Hepatocyte (in vitro differentiated cells): ENCODE measurements at places on chromosomes 12 and 14.
A peak's percentile ranks its signal among the peaks of the same experiment; 100 is the strongest.

- no peak for DNase-seq
Measured at GRCh38 chr14:99730876-99731546, 46.9 kb downstream of the CYP46A1 start.

- no peak for DNase-seq
Measured at GRCh38 chr12:1839956-1840951, 19.9 kb downstream of the LRTM2 start.

DNA sequence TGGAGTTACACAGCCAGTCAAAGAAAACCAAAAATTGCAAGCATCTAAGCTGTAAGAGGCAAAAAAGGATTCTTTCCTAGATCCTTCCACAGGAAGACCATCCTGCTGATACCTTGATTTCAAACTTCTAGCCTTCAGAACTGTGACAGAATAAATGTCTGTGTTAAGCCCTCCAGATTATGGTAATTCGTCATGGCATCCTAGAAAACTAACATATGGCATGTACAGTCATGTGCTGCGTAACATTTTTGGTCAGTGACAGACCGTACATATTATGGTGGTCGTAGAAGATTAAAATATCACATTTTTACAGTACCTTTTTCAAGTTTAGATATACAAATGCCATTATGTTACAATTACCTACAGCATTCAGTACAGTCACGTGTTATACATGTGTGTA lies 660.9 kb upstream of the LMO3 start:
- no peak for DNase-seq

- no peak for DNase-seq
Measured at GRCh38 chr12:9926876-9927275, 5.3 kb downstream of the CLEC2A start.

- peak; percentile 74 for DNase-seq
Measured at GRCh38 chr14:102574281-102575159, 17.9 kb upstream of the RCOR1 start.

- DNase-seq: no peak
Measured at GRCh38 chr14:100592461-100592891, 5.3 kb upstream of the BEGAIN start.

GRCh38 chr12:124445121-124445718 lies 122.2 kb downstream of the NCOR2 start:
- no peak for DNase-seq

DNA sequence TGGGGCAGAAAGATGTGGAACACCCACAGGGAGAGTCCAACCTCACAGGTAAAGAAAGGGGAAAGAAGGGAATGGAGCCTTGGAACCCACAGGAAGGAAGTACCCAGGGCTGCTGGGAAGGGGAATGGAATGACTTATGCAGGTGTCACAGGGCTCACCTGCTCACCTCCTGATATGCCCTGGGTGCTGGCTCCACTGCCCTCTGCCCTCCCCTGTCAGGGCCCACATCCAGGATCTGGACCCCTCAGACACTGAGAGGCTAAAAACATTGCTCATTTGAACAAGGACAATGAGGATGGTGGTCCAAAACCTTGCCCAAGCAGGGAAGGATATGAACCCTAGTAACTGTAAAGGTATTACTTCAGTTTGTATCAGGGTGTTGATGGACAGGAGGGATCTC lies 19.3 kb downstream of the ZBTB39 start:
- DNase-seq: no peak

DNA sequence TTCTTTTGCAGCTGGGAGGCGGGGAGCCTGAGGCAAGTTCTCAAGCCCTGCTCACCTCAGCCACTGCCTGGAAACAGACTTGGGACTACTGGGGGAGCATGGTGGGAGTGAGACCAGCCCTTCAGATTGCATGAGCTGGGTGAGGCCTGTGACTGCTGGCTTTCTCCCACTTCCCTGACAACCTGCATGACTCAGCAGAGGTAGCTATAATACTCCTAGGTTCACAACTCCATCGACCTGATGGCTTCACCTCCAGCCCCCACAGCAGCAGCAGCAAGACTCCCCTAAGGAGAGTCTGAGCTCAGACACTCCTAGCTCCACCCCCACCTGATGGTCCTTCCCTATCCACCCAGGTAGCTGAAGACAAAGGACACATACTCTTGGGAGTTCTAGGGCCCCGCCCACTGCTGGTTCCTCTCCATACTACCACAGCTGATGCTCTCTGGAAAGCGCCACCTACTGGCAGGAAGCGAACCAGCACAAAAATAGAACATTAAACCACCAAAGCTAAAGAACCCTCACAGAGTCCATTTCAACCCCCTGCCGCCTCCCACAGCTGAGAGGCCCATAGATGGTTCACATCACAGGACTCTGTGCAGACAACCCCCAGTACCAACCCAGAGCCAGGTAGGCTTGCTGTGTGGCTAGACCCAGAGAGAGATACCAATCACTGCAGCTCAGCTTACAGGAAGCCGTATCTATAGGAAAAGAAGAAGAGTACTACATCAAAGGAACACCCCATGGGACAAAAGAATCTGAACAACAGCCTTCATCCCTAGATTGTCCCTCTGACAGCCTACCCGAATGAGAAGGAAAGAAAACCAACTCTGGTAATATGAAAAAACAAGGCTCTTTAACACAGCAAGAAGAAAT lies 68.7 kb downstream of the RPAP3 start:
- peak; percentile 13 for DNase-seq

GRCh38 chr14:59344016-59344415 lies 121.2 kb downstream of the GPR135 start:
- DNase-seq: peak; percentile 41

DNA sequence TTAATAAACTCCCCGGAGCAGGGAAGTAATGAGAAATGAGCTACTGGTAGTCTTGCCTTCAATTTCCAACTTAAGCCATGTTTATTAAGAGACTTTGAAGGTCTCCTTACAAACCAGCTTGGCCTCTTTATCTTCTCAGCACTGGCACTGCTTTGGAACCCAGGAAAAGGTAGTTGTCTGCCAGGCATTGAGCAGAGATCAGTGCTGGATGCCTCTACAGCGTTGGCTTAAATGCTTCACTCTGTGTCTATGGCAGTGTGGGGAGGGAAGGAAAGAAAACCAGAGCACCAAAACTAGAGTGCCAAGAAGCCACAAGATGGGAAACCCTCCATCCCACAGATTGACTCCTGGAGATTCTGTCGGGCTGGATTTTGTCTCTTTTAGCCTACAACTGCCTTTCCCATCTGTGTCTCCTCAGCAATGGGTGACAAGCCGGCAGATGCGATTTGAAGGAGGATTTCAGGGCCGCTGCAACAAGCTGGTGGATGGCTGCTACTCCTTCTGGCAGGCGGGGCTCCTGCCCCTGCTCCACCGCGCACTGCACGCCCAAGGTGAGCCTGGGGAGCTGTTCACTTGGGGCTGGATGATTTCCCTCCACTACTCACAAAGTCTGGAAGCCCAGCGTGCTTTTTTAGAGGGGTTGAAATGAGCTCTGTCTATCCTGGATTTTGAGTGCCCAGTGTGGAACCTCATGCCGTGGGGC lies 57.3 kb downstream of the FNTB start:
- no peak for DNase-seq

DNA sequence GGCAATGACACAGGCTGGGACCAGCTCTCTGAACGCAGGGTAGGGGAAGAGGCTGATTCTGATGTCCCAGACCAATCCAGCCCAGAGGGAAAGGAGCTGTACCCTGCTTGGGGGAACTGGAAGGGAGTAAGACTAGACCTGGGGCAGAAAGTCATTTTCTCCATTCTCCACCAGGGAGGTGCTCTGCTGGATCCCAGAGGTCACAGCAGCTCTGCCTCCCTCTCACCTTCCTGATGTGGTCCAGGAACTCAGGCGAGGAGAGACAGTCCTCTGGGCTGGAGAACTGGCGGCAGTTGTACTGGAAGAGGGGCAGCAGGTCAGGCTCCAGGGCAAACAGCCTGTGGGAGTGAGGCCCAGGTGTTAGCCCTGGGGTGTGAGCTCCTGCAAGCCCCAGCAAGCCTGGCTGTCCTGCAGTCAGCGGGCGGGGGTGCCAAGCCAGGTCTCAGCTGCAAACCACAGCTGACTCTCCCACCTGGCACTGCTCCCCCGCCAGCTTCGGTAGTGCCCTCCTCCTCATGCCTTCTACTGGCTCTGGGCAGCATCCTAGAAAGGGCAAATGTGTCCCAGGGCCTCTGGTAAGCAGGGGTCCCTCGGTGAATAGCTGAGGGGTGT lies 1.9 kb downstream of the NGB start:
- no peak for DNase-seq

DNA sequence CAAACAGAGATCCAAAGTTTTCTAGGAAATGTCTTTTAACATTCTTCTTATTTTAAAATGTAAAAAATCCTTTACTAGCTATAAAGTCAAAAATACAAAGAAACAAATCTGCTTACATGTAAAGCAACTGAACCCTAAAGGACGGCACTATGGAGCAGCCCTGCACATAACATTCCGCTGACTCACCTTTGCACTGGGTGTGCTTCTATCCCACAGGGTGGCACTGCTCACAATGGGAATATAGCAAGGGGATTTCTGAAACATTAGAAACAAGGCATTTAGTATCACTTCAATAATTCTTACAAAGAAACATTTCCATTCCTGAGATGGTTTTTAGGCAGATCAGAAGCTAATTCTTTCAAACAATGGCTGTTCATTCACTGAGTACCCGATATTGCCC lies 94.3 kb downstream of the C12orf42 start:
- DNase-seq: peak; percentile 54

- DNase-seq: peak; percentile 8
Measured at GRCh38 chr14:77004711-77005460, 23.6 kb downstream of the IRF2BPL start.

DNA sequence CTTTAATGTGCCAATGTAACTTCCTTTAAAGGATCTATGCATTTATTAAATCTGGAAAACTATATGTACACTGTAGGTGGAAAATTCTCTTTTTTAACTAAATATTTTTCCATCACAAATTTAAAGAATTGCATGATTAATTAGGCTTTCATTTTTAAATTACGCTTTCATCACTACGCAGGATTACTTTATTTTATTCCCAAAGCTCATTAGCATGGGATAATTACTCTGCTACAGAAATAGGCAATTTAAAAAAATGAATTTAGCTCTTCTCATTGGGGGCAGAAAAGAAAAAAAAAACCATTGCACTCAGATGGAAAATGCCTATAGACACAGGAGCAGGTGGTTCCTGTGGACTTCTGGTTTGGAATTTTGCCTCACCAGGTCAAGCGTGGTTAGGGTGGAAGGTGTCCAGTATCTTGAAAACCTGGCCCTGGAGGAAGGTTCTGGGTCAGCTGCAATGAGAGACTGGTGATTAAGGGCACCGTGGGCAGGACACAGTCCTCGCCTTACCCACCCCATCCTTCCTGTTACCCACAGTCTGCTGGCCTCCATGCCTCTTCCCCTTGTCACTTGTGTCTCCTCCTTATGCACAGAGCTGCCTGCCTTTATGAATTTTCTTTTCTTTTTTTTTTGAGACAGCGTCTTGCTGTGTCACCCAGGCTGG lies 17.3 kb upstream of the RIN3 start:
- DNase-seq: no peak

- no peak for DNase-seq
Measured at GRCh38 chr12:56775638-56776037, 12.5 kb downstream of the HSD17B6 start.

- DNase-seq: no peak
Measured at GRCh38 chr12:131537267-131537958, 173.5 kb upstream of the SFSWAP start.

DNA sequence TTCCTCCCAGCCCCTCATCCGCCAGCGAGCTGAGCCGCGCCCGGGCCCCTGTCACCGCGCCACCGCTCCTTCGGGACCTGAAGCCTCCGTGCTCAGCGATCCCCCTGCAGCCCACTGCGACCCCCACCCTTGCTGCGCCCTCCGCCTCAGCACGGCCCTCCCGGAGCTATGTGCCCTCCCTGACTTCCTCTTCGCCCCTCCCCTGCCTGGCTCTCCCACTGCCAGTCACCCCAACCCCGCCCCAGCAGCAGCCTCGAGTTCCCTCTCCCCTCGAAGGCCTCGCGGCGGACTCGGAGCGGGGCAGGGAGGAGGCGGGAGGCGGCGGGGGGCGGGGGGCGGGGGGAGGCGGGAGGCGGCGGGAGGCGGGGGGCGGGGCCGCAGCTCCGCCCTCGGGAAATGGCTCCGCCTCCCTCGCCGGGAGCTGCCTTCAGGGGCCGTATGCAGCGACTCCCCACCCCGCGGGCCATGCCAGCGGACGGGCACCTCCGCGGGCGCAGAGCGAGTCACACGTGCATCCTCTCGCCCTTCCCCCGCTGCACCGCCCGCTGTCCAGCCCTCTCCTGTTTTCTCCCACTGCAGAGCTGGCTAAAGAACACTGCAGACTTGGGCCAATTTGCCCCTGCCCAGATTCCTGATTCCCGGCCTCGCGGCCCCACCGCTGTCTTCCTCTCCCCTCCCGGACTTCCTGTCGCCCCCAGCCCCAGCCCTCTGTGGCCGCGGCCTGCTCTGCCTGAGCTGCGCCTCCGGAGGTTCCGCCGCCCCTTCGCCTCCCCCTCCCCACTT lies 29.1 kb upstream of the ADIPOR2 start:
- DNase-seq: peak; percentile 96

DNA sequence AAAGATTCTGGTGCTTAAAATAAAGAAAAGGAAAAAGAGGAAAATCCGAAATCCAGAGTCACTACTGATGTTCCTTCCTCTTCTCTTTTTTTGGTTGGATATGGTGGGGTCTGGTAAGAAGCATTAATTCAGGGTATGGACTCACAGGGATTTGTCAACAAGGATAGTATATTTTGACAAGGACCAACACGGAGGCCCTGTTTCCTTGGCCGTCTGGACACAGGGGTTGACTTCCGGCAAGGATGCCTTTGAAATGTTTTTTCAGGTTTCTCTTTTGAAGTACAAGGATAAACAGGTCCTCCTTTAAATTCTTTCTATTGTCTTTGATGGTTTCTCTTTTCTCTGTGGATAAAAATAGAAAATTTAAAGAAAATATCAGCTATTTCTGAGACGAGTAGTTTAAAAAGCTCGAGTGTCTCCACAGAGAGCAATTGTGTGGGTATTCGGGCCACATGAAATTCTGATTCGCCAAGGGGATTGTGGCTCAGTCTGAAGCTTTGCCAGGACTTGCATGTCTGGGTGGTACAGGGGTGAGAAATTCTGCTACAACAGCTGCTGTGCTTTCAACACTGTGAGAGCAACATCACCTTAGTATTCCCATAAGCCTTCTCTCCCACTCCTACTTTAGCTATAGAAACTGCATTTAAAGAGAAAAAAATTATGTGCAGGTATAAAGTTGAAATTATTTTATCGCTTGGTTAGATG lies 88.5 kb upstream of the CSRP2 start:
- no peak for DNase-seq
